GM23338 (cell line): ENCODE measurements at places on chromosomes 7 and 10. TPM values are rescaled to one million over a fixed set of nuclear protein-coding genes. Genes with fewer than 3 reads are reported as not detected.

The CRTAC1 gene
- total RNA-seq: 0.74 and 1.2 TPM in 2 replicates

The HEPACAM2 gene
- total RNA-seq: not detected in 2 replicates

DNA sequence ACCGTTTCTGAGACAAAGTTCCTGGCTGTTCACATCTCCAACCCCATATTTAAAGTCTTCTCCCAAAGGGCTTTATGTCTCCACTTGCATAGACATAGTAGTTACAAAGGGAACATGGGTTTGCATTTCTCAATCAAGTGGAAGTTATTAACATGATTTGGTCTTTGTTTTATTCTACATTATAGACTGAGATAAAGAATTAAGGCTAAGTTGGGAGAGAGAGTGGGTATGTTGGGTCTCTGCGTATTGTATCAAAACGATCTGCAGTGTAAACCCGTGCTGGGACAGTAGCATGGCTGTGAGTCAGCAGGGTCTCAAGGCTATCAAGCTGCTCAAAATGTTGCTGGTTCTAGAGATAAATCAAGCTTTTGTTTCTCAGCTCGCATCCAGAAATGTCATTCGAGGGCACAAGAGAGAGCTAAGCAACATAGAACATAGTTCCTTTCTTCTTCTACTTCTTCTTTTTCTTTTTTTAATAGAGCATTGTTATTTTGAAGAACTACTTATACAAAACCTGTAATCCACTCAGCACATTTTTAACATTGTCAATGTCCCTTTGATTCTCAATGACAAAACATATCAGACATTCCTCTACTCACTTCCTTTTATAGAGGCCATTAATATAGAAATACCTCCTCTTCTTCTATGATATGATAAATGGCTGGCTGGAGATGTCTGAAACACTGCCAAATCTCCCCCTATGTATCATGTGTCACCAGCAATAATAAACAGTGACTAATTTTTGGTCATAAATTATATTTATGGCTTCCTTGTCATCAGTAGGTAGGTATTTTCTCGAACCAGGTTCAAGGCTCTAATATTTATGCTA is 34.5 kb upstream of the RHOBTB1 start:
- no peaks in the 10 kb centered on the region for H3K36me3 ChIP-seq

DNA sequence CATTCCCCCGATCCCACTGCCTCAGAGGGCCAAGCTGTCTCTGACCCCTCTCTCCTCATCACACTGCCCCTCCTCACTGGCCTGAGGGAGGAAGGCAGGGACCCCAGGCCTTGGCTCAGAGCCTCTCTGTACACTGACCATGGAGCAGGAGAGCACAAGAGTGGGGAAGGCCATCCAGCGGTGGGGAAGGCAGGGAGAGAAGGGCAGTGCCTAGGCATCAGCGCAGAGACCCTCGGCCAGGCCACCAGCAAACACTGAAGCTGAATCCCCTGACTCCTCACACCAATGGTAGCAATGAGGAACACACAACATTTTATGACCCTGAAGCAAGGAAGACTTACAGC is 14.8 kb downstream of the OGDHL start:
- DNase-seq: no peak
- no peaks in the 10 kb centered on the region for H3K27me3 ChIP-seq
- no peaks in the 10 kb centered on the region for H3K36me3 ChIP-seq
- no peak overlapping the region for H3K27ac ChIP-seq

- no peak overlapping the region for H3K4me3 ChIP-seq
- H3K27me3 ChIP-seq: no peaks in the 10 kb centered on the region
- no peak overlapping the region for H3K27ac ChIP-seq
- no peak for DNase-seq
These were observed 105.6 kb downstream of the AHR start for GRCh38 chr7:17404006-17404405.
